ENCODE measurements at places on chromosomes 11 and 22. TPM values are rescaled to one million over a fixed set of nuclear protein-coding genes. Genes with fewer than 3 reads are reported as not detected.

DNA sequence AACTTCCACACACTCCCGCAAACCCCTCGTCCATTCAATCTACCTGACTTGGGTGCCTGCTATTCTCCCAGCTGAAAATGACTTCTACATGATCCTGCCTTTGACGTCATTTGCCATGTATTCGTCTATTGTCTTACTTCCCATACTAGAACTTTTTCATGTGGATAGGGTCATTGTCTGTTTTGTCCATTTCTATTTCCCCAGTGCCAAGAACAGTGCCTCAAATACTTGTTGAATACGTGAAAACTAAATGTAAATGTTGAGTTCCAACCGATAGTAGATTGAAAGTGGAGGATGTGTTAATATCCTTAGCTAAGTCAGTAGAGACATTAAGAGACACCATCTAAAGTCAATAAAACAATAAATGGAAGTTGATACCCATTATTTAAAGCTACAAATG, 935 bp downstream of the TRIM68 start:
- no peak for DNase-seq

OR2AT4 gene
- 0.05 TPM for polyA plus RNA-seq

CCDC89 gene
- 4.1 TPM for polyA plus RNA-seq

DNA sequence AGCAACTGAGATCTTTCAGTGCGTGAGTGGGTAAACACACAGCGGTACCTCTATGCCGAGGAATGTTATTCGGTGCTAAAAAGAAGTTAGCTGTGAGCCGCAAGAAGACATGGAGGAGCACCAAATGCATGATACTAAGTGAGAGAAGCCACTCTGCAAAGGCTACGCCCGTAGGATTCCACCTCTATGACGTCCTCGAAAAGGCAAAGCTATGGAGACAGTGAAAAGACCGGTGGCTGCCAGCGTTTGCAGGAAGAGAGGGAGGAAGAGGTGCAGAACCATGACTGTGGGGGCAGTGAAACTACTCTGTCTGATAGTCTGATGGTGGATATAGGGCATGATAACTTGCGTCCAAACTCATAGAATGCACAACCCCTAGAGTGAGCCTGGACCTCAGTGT, 28.7 kb downstream of the IGF2 start:
- no peak for DNase-seq

ANO5 gene
- polyA plus RNA-seq = 3.6 TPM

GRCh38 chr11:9060700-9061111, 30.7 kb downstream of the SCUBE2 start:
- DNase-seq = no peak

GRCh38 chr22:35357883-35358621, 22.8 kb upstream of the HMOX1 start:
- no peak for DNase-seq

DNA sequence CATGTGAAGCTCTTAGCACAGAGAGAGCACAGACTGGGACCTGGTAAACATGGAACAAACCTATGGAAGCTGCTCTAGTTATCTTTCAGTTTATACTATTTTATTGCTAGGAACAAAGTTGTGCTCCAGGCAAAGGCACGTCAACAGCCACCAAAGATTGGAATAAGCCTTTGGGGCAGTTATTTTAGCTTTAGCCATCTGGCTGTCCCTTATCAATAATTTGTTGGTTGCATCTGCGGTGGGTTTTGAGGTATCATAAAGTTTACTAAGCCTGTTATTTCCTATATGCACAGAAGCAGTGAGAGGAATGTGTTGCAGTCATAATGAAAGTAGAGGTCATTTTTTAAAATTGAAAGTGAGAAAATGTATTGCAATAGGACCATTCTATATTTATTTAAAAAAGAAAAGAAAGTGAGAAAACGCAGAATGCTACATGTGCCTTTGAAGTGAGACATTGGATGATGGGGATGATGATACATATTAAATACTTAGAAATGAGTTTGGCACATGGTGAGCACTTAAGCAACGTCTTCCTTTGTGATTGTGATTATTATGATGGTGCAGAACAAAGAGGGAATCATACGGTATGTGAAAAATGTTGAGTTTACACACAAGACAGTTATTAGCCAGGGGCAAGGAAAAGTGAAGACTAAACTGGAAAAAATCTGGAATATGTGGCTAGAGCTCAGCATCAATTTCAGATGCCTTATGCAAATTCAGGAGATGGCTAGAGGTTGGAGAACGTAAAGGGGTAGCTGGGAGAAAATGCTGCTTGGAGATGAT, 58.3 kb downstream of the PRR5L start:
- no peak for DNase-seq

ATF4 gene
- 267 TPM for polyA plus RNA-seq

- peak; percentile 17 for DNase-seq
These were observed 71.9 kb upstream of the GRAMD1B start for GRCh38 chr11:123357990-123358827.

GRCh38 chr22:17998913-17999312, 25.4 kb downstream of the MICAL3 start:
- no peak for DNase-seq

- DNase-seq = no peak
These were observed 123.4 kb upstream of the SYT13 start for GRCh38 chr11:45409587-45409986.

ASPHD2 gene
- 3.3 TPM for polyA plus RNA-seq

FXYD6 gene
- polyA plus RNA-seq = 131 TPM

DNA sequence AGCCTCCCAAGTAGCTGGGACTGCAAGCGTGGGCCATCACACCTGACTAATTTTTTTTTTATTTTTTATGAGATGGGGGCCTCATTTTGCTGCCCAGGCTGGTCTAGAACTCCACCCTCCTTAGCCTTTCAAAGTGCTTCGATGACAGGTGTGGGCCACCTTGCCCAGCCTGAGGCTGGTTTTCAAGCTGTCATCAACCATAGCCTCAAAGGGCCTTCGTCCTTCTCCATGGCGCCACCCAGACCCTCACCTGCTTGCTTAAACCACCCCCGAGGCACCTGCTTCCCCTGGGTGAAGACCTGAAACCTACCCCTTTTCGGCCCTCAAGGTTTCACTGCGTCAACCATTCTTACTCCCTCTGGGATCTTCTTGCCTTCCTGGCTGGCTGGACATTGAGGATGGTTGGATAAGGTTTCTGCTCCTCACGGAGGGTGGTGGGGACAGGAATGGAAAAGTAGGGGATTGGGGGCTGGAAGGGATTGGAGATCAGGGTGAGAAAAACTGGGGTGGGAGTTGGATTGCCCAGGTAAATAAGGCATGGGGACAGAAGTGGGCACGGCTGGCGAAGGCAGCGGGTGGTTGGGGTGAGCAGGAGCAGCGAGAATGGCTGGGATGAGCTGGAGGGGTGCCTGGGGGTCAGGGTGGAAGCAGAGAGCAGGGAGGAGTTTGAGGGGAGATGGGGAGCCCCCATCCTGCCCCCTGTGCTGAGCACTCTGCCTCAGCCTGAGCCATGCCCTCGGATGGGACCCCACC, 2.8 kb upstream of the ACR start:
- no peak for DNase-seq

- no peak for DNase-seq
These were observed 233.4 kb upstream of the DDI1 start for GRCh38 chr11:103803062-103803461.

DNA sequence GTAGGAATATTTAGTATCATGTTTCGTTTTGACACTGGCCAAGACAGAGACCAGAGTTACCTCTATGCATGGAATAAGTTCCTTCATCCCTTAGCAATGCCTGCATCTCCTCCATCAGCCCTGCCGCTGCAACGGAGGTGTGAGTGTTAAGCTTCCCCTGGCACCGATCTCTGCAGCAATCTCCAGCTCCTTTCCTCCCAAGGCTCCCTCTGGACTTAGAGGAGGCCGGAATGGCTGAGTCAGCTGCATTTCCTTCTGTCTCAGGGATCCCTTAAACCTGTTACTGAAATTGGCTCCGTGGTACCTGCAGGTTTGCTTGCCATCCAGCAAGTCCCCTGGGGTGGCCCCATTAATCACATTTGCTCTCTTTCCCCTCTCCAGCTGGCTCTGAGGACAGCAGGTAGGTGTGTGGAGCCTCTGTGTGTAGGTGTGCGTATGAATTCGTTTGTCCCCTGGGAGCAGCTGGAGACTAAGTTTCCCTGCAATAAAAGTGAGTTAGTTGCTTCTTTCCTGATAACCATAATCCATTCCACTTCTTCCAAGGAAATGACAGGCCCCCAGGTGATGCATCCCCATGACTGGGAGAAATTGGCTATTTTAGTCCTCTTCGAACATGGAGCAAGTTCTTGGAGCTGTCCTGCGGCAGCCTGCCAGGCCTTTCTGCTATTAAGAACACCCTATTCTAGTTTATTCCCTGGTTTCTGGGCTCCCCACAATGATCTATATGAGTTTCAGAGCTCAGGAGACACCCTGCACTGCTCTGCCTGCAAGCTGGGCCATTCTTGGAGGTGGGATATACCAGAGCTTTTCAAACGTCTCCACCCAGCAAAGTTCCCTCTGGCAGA, 457.2 kb upstream of the CADM1 start:
- DNase-seq = no peak

DNA sequence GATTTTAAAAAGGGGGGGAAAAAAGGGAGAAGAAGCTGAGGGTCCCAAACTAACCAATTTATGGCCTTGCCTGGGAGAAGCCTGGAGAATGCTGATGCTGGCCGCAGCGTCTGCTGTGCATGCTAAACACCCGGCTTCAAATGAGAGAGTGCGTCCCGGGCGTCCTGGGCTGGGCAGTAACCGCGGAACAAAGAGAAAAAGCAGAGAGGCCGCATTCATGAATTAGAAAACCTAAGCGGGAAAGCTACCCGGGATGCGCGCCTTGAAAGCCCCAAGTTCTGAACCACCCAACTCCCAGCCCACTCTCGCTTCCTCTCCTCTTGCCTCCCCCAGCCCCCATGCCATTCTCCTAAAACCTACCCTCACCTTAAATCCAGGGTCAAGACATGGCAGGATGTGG, 6.5 kb downstream of the MN1 start:
- no peak for DNase-seq

TST gene
- polyA plus RNA-seq = 52.3 TPM

DNA sequence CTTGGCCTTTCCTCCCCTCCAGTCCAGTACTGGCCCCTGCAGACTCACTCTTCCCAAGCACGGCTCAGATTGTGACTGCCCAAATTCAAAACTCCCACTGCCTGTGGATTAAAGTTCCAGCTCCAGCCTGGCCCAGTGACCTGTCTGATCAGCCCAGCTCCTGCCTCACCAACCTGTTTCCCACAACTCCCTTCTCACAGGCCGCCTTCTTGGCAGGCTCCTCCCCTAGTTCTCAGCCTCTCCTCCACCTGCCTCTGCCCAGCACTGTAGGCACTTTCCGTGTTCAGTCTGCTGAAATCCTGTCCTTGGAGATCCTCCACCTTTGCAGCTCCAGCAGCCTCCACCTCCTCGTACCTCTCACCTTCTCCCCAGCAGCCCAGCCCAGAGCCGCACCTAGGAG, 68.6 kb downstream of the MICAL2 start:
- no peak for DNase-seq

DNA sequence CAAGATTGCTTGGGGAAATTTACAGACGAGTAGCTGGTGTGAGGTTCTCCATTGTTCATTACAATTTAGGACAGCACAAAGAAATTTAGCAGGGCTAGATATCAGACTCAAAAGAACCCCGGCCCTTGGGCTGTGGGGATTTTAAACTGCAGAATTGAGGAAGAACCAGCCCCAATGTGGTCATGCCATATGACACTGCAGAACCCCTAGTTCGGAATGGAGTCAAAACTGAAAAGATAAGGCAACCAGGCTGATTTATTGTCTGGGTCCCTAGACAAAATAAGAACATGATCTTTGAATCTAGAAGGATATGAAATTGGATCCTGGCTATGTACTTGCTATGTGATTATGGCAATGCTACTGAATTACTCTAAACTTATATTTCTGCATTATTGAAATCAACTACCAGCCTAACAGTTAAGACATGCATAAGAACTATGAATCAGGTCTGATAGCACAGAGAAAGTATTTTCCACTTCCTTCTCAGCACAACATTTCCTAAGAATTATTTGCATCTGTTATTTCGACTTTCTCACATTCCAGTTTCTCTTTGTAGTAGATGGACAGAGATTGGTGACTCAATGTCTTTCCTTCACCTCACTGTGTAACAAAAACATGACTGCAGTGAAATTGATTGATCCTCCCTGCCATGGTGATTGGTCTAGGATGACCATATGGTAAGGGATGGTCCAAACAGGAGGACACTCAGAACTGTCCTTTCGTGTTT, 13.2 kb downstream of the MMP3 start:
- DNase-seq = no peak

SLCO2B1 gene
- 7.5 TPM for polyA plus RNA-seq

- DNase-seq = no peak
These were observed 1354.0 kb upstream of the RAG2 start for GRCh38 chr11:37951996-37952395.

CDHR5 gene
- polyA plus RNA-seq = 40.7 TPM

- no peak for DNase-seq
These were observed 8.9 kb upstream of the MYBPC3 start for GRCh38 chr11:47361419-47361818.

- no peak for DNase-seq
These were observed 39.6 kb downstream of the PDE2A start for GRCh38 chr11:72634472-72635095.

DNA sequence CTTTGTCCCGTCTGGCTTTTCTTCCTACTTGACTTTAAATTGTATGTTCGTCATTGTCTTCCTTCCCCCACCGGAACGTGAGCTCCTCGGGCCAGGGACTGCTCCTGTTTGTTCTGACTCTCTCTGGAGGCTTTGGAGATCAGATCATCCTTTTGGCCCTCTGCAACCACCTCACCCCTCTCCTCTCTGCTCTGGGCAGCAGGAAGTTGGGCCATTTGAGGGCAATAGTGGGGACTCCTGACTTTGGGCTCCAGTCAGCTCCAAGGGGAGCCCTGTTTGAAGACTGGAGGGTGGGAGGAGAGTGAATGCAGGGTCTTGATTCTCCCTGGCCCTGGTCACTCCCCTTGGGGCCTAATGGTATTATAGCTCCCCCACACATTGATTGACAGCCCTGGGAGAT, 186.3 kb upstream of the B3GAT1 start:
- no peak for DNase-seq

PKDREJ gene
- polyA plus RNA-seq = 0.53 TPM

- no peak for DNase-seq
These were observed 385.6 kb downstream of the DCDC1 start for GRCh38 chr11:30983776-30984441.

ARHGAP8 gene
- 27.4 TPM for polyA plus RNA-seq

- DNase-seq = peak; percentile 24
These were observed 39.8 kb downstream of the SYN3 start for GRCh38 chr22:33018232-33018864.

GAS2L1 gene
- polyA plus RNA-seq = 5.5 TPM

GRCh38 chr22:31933816-31934482, 10.4 kb upstream of the YWHAH start:
- DNase-seq = no peak

FIBIN gene
- polyA plus RNA-seq = 19.2 TPM

PHF21B gene
- 4.5 TPM for polyA plus RNA-seq

DNA sequence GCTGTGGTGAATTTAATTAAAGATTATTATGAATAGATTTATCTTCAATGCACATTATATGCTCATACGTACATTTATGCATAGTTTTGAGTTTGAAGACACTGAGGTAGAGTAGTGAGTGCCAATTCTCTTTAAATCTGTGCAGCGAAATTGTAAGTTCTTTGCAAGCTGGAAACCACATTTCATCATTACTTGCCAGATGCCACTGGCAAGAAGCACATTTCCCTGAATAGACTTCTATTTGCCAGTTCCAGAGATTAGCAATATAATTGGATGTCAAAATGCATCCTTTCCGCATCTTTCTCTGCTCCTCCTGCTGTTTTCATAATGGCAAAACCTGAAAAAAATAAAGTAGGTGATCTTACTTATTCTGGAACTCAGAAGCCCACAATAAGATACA, 448.0 kb downstream of the LUZP2 start:
- no peak for DNase-seq

PIH1D2 gene
- polyA plus RNA-seq = 11.7 TPM

- no peak for DNase-seq
These were observed 3.2 kb upstream of the BIRC2 start for GRCh38 chr11:102343809-102344208.

GRCh38 chr11:10990160-10990559, 132.3 kb upstream of the ZBED5 start:
- DNase-seq = no peak

Data from renal cortex interstitium (tissue), 15 donors.